ENCODE measurements at places on chromosomes 3 and 15. TPM values are rescaled to one million over a fixed set of nuclear protein-coding genes. Genes with fewer than 3 reads are reported as not detected.

DNA sequence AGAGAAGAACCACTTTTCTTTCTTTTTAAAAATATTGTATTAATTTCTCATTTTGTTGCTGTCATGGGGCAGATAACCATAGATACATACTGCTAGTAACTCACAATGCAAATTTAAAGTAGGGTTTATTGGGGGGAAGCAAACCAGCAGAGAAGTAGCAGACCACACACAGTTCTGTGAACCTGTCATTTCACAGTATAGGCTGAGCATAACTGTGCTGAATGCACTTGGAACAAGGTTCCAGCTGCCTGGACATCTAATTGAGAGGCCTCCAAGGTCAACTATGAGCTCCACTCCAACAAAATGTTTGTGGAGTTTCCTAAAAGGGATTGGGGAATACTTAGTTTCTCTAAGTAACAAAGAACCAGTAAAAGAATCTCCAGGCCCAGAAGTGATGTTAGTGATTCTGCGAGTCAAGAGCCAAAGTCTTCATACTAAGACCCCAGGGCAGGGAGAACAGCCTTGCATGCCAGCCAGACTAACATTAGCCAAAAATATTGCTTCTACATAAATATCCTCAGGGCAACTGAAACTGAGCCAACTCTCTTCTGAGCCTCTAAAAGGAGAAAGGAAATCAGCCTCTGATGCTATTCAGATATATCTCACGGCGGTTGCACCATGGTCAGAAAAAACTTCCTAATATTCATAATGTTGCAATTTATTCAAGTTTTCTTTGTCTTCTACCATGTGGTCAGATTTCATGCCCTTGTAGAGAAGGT is 856.4 kb upstream of the ALCAM start:
- no peaks in the 10 kb centered on the region for H3K36me3 ChIP-seq
- H3K4me1 ChIP-seq = no peaks in the 10 kb centered on the region
- no peak overlapping the region for H3K4me3 ChIP-seq
- no peak for DNase-seq
- H3K27me3 ChIP-seq = no peaks in the 10 kb centered on the region
- H3K27ac ChIP-seq = no peak overlapping the region

The FMN1 gene
- 0.19 TPM for total RNA-seq

The RYR3 gene
- not detected for total RNA-seq

The CLDN18 gene
- not detected for total RNA-seq
